ENCODE measurements at places on chromosomes 1 and 21. TPM values are rescaled to one million over a fixed set of nuclear protein-coding genes. Genes with fewer than 3 reads are reported as not detected.

GRCh38 chr1:184020855-184021254, 16.7 kb downstream of the COLGALT2 start:
- DNase-seq, result no peak

DNA sequence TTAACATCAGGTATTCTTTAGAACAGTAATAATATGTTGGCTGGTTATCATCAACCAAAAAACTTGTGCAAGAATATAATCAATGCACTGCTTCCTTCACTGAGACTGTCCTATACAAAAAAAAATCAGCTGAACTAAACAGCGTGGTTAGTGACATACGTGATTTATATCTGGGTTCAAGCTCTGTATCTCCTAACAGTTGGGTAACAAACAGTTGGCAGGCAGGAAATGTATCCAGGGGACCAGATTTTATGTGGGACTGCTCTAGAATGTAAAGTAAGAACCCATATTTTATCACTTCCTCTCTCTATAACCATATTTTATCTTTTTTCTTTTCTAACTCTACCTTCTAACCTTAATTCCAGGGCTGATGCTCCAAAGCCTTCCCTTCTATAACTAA, 8.0 kb downstream of the ACBD6 start:
- no peak for DNase-seq

DNA sequence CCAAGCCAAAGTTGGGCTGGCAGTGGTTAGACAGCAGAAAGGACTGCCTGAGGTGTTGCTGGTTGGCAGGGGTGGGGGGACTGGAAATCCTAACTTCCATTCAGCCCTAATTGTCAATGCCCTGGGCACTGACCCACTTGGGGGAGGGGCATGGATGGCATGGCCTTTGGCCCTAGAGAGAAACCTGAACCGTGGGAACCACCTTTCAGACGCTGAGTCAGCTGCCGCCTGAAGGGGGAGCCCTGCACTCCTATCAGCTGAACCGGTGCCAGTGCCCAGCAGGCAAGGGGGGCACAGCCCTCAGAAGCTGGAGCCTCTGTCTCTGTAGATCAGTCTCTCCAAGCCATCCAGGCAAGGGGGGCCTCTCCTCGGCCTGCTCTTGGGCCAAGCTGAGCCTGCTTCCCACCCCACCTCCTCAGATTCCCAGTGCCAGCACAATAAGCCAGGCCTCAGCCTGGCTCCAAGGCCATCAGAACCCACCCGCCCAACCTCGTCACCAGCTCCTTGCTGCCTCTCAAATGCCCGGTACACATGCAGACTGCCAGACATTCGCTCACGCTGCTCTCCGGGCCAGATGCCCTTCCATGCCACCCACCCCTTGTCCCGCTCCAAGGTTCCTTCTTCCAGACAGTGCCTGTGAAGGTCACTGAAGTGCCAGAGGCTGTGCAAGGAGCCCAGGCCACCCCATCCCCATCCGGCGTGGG, 11.6 kb downstream of the TINAGL1 start:
- peak; percentile 83 for DNase-seq

DNA sequence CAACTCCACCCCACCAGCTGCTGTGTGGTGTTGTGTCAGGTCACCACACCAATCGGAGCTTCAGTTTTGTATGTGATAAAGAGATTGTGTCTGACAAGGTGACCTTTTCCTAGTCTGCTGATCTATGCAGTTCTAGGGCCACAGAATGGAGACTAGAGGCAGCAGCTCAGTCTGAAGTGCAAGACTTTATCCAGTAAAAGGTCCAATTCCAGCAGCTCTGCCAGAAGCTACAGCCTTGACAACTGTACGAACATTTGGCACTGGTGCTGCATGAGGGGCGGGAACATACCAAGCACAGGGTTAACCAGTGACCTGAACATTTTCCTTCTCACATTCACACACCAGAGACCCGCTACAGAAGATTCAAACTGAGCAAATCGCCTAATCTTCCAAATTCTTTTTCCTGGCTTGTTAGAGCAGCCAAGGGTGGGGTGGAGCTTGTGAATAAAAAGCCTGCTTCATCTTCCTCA, 9.3 kb downstream of the FMO1 start:
- DNase-seq, result no peak

- no peak for DNase-seq
Measured at GRCh38 chr1:114117654-114118053, 36.0 kb downstream of the SYT6 start.

- no peak for DNase-seq
Measured at GRCh38 chr1:230747127-230747730, at the start of gene CAPN9. CAPN9 (plus strand) TSS chr1:230747388; CDS start chr1:230747497, 109 bp downstream.

DNA sequence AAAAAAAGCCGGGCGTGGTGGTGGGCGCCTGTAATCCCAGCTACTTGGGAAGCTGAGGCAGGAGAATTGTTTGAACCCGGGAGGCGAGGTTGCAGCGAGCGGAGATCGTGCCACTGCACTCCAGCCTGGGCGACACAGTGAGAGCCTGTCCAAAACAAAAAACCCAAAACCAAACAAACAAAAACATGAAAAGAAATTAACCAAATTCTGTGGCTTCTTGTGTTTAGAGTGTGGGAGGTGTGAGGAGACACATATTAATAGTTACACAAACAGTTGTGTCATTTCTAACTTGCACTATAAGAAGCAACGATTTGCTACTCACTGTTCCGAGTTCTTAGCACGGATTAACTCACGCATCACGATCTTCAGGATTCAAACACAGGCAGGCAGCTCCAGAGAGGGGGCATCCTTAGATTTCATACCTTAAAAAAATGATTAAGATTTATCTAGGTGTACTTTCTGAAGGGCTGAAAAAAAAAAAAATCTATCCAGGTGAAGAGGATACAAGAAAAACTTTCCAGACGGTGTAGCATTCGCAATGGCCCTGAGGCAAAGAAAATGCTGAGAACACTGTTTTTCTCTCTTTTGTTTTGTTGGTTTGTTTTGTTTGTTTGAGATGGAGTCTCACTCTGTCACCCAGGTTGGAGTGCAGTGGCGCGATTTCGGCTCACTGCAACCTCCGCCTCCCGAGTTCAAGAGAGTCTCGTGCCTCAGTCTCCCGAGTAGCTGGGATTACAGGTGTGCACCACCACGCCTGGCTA, 713 bp upstream of the HMGCL start:
- no peak for DNase-seq

GRCh38 chr1:206663832-206664652, 20.7 kb upstream of the MAPKAPK2 start:
- DNase-seq, result peak; percentile 82

GRCh38 chr1:105427543-105427942, 1628.9 kb upstream of the PRMT6 start:
- DNase-seq, result no peak

DNA sequence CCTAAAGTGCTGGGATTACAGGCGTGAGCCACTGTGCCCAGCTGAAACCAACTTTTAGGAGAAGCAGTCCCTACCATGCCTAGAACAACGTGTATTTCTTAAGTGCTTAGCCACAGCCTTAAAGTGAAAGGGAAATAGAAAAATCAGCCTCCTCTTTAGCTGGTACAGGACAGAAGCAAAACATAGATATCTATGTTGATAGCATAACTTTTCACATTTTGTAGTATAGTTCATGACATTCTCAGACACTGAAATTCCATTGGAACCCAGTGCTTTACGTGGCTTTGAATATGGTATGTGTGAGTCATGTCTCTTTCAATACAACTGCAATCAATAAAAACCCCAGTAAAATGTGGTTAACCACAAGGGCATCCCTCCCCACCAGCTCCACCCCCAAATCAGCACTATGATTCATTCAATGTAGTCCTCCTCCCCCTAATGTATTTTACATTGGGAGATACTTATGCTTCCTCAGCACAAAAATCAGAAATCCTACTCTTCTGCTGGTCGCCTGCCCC, 32.1 kb downstream of the TGFB2 start:
- peak; percentile 83 for DNase-seq

DNA sequence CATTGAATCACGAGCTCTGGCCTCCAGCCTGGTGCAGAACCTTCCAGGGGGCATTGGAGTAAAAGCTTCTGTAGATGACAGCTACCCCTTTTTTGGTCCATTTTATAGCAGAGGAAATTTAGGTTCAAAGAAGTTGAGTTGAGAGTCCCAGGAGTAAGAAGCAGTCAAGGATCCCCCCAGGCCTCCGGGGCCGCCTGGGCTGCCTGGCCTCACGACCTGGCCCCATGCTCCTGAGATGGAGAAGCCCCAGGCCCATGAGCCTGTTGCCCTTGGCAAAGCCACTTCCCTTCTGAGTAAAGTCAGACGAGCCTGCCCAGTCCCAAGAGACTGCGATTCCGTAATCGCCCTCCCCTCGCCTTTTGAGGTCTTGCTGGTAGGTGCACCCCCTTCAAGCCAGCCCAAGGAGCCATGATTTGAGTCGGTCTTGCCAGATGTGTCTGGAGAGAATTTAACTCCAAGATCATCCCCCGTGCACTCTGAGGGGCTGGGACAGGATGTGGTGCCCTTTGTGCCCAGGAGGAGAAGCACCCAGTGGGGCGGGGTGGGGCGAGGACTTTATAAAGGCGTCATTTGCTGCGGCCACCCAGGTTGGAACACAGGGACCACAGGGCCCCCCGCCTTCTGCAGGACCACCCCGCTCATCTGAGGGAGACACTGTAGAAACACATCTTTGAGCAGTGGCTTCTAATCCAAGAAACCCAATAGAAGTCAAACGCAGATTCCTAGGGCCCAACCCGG, 30.1 kb downstream of the PDE9A start:
- no peak for DNase-seq

GRCh38 chr1:15762546-15762945, 4.0 kb downstream of the FBLIM1 start:
- no peak for DNase-seq

DNA sequence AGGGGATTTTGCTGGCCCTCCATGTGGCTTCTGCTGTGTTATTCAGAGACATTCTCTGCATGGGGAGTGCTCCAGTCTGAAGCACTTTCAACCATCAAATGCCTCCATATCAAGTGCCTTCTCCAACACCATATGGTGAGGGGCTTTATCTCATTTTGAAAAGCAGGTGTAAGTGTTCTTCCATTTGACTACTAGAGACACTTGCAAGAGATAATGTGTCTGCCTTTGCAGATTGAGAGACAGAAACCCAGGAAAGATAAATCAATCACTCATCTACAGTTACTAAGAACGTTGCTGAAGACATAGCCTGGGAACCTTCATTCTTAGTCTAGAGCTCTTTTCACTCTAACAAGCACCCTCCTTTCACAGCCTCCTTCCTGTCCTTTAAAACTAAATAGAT, 29.5 kb upstream of the REG4 start:
- no peak for DNase-seq

GRCh38 chr1:199929556-199929955, 98.0 kb upstream of the NR5A2 start:
- no peak for DNase-seq

GRCh38 chr1:87149241-87150041, 179.2 kb upstream of the LMO4 start:
- DNase-seq, result no peak

- no peak for DNase-seq
Measured at GRCh38 chr1:190949939-190950338, 472.3 kb upstream of the BRINP3 start.

GRCh38 chr1:1137256-1138045, 21.6 kb upstream of the C1orf159 start:
- peak; percentile 55 for DNase-seq

GRCh38 chr21:43974791-43975468, 37.2 kb upstream of the TRAPPC10 start:
- no peak for DNase-seq

DNA sequence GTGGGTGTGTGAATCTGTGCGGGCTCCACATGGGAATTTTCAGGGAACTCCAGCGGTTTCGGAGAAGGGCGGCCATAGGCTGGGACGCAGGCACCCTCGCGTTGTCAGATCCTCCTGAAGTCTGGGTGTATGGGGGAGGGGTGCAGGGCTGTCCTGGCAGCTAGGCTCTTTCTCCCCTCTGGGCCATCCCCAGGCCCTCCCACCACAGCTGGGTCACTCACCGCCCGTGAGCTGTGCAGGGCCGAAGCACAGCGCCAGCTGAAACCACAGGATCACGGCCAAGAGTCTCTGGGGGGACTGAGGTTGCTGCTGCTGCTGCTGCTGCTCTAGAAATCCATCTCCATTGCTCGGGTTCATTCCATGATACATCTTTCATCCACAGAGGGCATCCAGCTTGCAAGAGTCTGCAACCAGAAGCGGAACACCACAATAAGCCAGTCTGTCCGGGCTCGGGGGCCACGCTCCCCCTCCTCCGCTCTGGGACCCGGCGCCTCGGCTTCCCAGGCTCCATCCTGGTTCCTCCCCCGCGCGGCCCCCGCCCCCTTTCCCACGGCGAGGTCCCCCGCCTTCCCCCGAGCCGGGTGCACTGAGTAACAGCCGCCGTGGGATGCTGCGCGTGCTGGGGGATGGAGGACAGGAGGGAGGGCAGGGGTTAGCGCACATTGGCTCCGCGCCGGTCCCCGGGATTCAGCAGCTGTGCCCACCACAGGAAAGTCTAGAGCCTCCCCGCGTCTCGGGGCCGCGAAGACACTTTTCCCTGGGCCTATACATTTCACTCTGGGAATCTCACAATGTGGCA, 720 bp downstream of the SUSD4 start:
- peak; percentile 15 for DNase-seq

- DNase-seq, result no peak
Measured at GRCh38 chr1:22722901-22723550, 12.4 kb downstream of the EPHB2 start.

GRCh38 chr1:199756066-199756465, 271.4 kb upstream of the NR5A2 start:
- no peak for DNase-seq

DNA sequence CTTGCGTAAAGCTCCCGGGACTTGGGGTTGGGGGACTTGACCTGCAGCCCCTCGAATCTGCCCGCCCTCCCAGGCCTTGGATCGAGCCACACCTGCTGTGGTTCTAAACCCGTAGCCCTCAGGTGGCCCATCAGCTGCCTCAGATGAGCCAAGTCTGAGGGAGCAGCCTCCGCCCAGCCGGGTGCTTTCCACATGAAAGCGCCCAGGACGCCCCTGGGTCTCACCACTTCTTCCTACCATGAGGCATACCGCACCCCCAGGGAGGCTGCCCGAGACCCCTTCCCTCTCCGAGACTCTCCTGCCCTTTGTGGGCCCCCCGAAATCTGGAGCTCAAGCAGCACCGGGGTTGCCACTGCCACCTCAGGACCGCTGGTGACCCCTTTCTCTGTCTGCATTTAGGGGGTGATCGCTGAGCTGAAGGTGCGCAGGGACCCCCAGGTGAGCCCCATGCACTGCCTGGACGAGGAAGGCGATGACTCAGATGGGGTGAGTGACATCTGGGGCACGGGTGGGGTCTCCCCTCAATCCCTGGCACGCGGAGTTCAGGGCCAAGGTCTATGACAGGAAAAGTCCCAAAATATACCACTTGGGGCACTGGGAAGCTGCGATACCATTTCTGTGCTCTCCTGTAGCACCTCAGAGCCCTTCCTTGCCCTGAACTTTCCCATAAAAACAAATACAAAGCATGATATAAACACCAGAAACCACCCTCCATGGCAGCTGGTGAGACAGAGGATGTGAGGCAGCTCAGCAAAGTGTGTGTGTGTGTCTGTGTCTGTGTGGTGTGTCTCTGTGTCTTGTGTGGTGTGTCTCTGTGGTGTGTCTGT, 68.5 kb downstream of the SLC19A1 start:
- DNase-seq, result no peak

The CYP4A22 gene
- not detected for total RNA-seq

The TP73 gene
- total RNA-seq, result 0.54 TPM

The L1TD1 gene
- not detected for total RNA-seq

The CHIA gene
- total RNA-seq, result not detected

The TMIGD3 gene
- not detected for total RNA-seq

The TARS2 gene
- 42.2 TPM for total RNA-seq

The TPRG1L gene
- 27.3 TPM for total RNA-seq

The C8A gene
- total RNA-seq, result not detected

The OR2M5 gene
- not detected for total RNA-seq

The IRF6 gene
- 44.1 TPM for total RNA-seq

Measured in Calu3 (cell line).